ENCODE measurements at places on chromosomes 2 and 18.
A peak's percentile ranks its signal among the peaks of the same experiment; 100 is the strongest.

- peak; percentile 85 for DNase-seq
Observed at GRCh38 chr2:207423886-207424285, 105.9 kb upstream of the CREB1 start.

DNA sequence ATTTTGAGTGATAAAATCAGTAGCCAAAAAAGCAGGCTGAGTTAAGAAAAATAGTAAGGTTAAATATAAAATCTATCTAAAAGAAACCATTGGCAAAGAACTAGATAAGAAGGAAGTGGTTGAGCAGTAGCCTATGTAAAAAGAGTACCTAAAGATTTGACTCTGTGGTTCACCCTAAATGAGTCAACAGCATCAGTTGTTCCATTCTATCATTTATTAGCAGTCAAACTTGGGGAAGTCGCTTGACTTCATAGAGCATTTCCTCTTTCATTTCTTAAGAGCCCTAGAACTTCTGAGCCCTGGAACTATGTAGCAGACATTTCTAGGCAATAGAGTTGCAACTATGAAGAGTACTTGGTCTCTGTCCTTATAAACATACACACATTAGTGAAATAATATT lies 381.7 kb downstream of the NUP35 start:
- DNase-seq: no peak

DNA sequence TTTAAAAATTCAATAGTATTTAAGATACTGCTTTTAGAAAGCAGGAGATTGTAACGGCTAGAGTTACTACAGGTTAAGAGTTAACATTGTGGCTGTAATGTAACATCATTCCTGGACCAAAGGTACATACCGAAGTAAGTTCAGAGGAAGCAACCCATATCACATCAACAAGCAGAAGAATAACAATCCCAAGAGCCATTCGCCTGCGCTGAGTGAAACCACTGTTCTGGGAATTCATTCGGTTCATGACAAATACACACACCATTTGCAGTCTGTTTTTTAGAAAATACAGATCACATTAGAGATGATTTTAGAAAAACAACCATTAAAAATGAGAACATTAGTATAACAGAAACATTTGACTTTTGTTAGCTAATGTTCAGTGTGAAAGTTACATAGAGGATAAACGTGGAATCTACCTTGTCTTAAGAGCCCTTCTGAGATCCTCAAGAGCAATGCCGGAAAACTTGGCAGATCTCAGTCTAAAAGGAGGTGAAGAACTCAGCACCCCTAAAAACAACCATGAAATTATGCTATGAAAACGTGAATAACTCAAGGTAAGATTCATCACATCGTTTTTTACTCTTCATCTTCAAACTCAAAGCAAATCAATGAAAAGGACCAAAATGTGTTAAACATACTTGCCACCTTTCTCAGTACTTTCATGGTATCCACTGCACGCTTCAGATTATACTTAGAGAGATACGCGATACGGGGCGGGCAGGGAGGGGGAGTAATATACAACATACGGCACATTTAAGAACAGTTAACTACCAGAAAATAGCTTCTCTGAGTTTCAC lies 1.2 kb downstream of the SLC35F5 start:
- DNase-seq: no peak

DNA sequence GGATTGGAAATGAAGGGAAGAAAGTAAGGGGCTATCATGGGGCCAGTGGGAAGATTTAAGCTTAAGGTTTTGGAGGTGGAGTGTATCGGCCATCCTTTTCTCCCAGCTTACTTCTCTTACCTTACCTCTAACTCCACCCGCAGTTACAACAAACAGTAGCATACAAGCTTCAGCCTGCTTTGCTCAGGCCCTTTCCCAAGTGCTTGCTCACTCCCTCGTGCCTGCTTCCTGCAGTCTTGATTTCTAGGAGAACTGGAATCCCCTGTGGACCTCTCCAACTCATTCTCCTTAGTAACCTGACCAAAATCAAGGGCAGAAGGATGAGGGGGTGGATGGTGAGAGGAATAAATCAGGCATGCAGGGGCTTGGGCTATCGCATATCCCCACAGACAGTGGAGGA lies 5.8 kb upstream of the LYG2 start:
- no peak for DNase-seq

- peak; percentile 55 for DNase-seq
Observed at GRCh38 chr18:36993068-36993467, 164.1 kb downstream of the KIAA1328 start.

GRCh38 chr18:48896326-48896874 lies 54.4 kb downstream of the SMAD7 start:
- DNase-seq: no peak
